ENCODE measurements at places on chromosomes 3 and 15.

DNA sequence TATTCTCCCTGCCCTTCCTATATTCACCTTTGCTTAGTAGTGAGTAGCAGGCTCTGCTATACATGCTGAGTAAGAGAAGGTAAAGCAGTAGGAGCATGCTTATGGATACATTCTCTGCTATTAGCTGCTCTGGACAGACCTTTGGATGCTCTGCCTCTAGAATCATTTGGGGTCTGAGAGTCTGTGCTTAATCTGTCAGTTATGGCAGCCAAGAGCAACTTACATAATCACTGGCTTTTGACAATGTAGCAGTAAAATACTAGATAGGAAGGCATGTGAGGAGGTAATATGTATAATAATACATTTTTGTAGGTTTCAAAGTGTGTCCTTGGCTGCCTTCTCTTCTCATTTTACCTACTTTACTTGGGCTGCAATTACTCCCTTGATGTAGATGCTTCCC, 277.7 kb downstream of the GAP43 start:
- DNase-seq, result no peak

- DNase-seq, result no peak
Observed at GRCh38 chr3:160665784-160666526, 11.0 kb upstream of the ARL14 start.

DNA sequence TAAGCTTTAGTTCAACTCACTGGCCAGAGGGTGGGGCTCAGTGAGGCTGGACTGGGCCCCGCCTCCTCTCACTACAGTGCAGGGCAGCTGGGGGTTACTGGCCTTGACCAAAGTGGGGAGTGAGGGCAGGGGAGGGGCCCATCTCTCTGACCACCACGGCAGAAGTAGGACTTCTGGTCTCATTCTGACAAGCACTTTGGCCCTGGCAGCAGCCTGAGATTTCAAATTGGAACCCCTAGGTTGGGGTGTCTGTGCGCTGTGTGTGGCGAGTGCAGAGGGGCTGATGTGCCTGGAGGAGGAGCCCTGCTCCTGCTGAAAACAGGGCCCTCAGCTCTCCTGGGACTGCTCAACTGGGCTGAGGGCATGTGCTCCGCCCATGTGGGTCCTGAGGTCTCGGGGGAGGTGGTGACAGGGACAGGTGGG, 60.3 kb upstream of the RPL32 start:
- DNase-seq, result peak; percentile 21

DNA sequence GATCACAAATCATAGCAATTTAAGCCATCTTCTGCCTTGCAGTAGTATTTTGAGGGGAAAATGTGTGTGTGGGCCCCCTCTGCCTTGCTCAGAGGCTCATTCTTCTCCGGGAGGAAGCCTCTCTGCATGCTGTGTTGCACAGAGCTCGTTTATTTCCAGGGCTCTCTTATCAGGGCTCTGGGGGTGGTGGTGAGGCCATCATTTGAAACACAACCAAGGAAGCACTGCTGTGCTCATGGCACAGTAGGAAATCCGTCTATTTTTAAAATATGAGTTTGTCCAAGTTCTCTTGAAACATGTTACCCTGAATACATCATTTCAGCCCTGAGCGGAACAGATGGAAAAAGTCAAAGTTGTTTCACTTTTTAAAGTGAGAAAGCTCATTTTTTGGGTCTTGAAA, 369.0 kb upstream of the CFAP20DC start:
- no peak for DNase-seq

DNA sequence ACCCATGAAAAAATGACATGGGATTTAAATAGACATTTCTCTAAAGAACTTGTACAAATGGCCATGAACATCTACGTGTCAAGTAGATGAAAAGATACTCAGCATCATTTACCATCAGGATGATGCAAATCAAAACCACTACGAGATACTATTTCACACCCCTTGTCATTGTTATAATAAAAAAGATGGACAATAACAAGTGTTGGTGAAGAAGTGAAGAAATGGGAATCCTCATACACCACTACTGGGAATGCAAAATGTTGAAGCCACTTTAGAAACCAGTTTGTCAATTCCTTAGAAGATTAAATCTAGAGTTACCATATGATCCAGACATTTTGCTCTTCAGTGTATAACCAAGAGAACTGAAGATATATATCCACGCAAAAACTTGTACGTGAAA, 57.9 kb downstream of the TIMP4 start:
- DNase-seq, result no peak

GRCh38 chr15:85717212-85717611, 77.5 kb downstream of the KLHL25 start:
- no peak for DNase-seq

DNA sequence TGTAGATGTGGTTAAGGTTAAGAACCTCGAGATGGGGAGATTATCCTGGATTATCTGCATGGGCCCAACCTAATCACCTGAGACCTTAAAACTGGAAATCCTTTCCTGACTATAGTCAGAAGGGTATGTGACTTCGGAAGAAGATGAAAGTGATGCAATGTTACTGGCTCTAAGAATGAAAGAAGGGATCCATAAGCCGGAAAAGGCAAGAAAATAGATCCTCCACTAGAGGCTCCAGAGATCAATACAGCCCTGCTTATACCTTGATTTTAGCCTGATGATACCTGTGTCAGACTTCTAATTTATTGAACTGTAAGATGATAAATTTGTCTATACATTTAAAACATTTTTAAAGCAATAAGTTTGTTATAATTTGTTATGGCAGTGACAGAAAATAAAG, 21.5 kb upstream of the GASK1A start:
- DNase-seq, result no peak

DNA sequence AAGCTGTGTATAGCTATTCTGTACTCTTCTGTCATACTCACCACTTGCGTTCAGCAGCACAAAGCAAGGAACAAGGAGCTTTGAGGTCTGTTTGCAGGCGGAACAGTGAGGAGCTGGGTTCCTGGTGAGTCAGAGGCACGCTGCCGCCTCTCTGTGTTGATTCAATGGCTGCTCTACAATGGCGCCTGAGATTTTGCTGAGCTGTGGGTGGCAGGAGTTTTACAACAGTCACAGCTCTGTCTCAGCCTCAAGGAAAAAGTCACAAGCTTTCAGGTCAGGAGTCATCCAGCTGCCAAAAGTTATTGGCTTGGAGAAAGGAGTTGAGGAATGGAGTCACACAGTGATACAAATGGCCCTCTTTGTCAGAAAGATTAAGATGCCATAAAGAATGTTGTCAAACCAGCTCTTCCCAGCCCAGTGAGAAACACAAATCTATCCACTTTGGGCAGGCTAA, 98.1 kb downstream of the SSR3 start:
- peak; percentile 2 for DNase-seq

GRCh38 chr15:101213570-101213969, 38.3 kb downstream of the CHSY1 start:
- DNase-seq, result no peak

DNA sequence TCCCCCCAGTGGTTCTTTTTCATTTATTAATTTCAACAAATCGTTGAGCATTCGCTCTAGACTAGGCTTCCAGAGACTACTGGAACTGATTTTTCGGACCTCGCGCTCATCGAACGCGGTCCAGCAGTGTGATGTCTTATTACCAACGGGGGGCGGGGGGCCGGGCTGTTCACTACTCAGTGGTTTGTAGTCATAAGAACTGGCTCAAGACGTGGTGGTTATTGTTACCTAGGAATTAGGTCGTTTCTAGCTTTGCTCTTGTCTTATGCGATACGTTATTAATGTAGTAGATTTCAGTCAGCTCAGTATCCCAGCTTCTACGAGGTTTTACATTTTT, 858 bp downstream of the RBM5 start:
- no peak for DNase-seq

GRCh38 chr15:96316953-96317629, 13.4 kb upstream of the NR2F2 start:
- DNase-seq, result no peak

GRCh38 chr15:31427411-31427810, 100.8 kb downstream of the KLF13 start:
- no peak for DNase-seq

GRCh38 chr15:62138124-62138523, 27.0 kb downstream of the C2CD4B start:
- no peak for DNase-seq

- DNase-seq, result no peak
Observed at GRCh38 chr3:22585504-22585903, 617.6 kb upstream of the UBE2E2 start.

DNA sequence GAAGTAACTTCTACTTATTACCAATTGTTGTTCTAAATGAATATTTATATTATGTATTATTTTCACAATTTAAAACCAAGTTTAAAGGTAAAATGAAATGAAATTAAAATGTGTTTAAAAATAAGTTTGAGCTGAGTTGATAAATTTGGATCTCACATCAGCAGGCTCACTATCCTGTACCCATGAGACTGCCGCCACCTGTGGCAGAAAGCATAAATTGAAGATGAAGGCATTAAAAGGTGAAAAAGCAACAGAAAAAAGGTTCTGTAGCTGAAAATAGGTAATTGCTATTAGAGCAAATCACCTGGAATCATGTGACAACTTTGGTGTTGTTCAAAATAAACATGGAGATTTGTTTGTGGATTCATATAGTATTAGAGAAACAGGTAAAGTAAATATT, 133.0 kb upstream of the CADM2 start:
- no peak for DNase-seq

- DNase-seq, result peak; percentile 67
Observed at GRCh38 chr15:74445816-74446763, 12.3 kb upstream of the SEMA7A start.

DNA sequence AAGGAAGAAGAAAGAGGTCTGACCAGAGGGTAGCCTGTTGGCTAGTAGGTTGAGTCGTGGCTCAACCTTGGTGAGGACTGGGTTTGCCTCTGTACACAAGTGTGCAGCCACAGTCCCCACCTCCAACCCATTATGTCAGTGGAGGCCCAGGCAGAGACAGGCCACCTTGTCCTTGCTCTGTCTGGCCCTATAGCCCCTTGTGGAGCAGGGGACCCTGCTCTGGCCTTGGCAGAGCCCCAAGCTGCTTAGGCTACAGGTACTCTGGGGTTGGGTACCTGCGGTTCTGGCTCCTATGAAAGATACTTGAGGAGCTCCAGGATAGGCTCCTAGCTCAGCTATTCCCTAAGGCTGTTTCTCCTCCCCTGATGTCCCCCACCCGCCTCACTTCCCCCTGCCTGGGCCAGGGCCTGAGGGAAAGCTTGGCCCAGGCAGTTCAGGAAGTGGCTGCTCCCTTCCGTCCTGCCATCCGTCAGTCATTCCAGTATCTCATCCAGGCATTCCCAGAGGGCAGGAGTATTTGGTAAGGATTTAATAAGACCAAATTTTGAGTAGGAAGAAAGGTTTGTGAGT, 44.0 kb downstream of the FGD5 start:
- no peak for DNase-seq

GRCh38 chr3:111874177-111874820, 15.2 kb downstream of the PHLDB2 start:
- peak; percentile 27 for DNase-seq

- DNase-seq, result no peak
Observed at GRCh38 chr3:161337311-161337710, 34.0 kb downstream of the SPTSSB start.

DNA sequence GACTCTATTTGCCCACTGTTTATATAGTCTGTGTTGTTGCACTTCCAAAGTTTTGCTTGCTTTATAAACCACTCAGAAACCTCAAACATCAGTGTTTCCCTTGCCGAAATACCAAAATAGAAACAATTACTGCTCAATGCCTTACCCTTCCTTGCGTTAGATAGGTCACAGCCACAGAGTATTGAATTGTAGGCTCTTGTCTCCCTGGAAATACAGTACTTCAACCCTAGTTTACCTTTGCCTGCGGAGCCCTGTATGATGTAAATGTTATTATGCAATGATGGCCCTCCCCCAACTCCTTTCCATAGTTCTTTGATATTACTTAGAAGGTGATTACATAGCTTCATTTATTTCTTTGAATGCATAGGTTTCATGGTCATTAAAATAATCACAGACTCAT, 44.2 kb downstream of the SOX2 start:
- DNase-seq, result no peak

- DNase-seq, result no peak
Observed at GRCh38 chr3:71119171-71119570, 464.4 kb downstream of the FOXP1 start.

DNA sequence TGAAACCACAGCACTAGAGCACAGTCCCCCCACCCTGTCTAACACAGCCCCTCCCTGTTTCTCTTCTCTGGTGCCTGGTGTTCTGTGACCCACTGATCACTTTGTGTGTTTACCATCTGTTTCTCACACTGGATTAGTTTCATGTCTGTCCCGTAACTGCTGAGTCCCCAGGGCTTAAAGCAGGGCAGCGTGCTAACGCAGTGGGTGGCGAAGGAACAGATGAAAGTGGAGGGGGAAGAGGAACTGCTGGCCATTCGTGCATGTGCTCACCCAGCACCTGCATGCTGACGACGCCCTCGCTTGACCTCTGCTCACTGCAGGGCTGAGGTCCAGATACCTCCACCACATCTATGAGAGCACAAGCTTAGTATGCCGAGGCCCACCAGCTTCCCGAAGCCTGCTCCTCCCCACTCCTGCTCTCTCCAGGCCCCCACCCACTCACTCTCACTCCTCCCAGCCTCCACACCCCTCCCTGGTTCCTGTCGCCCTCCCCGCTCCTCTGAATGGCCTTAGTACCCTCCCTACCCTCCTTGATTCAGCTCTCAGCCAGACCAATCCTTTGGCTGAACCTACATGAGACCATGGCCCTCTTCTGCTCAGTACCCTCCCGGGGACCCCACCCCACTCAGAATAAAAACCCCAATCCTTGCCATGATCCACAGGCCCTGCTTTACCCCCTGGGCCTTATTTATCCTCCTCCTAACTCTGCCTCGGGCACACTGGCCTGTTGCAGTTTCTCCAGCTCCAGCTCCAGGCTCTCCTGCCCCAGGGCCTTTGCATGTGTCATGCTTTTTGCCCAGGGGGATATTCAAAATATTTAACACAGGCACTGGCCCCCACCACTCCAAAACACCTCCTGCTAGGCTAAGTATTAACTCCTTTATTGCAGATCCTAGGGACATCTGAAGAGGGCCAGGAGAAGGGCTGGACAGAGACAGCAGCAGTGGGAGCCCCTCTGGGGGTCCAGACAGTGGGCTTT, 15.1 kb upstream of the IQSEC1 start:
- no peak for DNase-seq

DNA sequence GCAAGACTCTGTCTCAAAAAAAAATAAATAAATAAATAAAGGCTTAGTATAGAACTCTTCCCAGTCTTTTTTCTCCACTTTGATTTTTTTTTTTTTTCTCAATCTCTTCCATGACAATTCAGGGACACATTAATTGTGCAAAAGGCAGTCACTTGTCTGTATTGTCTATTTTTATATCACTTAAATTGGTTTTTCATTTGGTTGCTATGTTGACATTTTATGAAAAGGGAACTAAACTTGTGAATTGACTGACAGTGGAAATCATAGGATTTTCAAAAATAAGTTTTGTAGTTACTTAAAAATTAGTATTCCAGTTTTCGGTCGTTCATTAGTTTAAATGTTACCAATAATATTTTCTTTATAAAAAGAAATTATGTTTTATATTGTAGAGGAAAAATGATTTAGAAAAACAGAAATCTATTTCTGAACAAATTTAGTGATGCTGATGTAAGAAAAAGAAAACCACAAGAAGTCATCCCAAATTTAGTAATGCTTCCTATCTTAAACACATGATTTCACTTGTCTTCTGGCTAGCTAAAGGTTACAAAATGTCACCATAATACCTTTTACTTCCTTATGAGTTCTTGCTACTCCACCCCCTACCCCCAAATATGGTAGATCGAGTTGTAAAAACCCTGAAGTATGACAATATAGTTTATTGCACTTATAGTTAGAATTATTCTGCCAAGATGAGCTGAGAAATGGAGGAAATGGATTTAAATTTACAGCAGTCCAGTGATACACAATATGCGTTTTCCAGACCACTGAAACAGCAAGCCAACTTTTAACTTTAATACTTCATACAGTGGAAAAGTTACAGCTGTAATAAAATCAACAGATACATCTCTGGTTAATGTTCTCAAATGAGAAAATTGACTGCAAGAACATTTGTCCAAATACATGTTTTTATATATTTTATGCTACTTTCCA, 37.0 kb downstream of the PPARG start:
- DNase-seq, result no peak

All from HepG2 (cell line).